ENCODE measurements at places on chromosomes 11 and 22. TPM values are rescaled to one million over a fixed set of nuclear protein-coding genes. Genes with fewer than 3 reads are reported as not detected.

The TMPRSS6 gene
- not detected for total RNA-seq

The NNMT gene
- total RNA-seq: 51.2 TPM

DNA sequence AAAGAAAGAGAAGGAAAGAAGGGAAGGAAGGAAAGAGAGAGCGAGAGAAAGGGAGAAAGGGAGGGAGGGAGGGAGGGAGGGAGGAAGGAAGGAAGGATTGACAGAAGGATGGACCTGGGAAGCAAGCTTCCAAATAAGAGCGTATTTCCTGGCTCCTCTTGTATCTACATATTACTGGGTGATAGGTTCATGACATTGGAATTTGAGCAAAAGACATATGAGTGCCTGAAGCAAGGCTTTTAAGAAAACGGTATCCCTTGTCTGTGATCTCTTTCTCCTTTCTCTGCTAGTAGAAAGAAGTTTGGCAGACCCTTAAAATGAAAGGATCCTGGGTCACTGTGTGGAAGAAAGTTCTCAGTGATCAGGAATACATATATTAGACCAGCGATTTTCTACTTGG is 932.2 kb upstream of the CCDC90B start:
- DNase-seq: no peak

- no peak for DNase-seq
Measured at GRCh38 chr22:45632791-45633515, 38.7 kb upstream of the ATXN10 start.

GRCh38 chr11:95306123-95306522 is 75.1 kb upstream of the SESN3 start:
- no peak for DNase-seq

All from SJCRH30 (cell line).